ENCODE measurements at places on chromosomes 1 and 21.

GRCh38 chr1:57724535-57724934, 300.7 kb upstream of the DAB1 start:
- no peak for DNase-seq

GRCh38 chr1:184941410-184941733, 32.9 kb downstream of the NIBAN1 start:
- no peak for DNase-seq

DNA sequence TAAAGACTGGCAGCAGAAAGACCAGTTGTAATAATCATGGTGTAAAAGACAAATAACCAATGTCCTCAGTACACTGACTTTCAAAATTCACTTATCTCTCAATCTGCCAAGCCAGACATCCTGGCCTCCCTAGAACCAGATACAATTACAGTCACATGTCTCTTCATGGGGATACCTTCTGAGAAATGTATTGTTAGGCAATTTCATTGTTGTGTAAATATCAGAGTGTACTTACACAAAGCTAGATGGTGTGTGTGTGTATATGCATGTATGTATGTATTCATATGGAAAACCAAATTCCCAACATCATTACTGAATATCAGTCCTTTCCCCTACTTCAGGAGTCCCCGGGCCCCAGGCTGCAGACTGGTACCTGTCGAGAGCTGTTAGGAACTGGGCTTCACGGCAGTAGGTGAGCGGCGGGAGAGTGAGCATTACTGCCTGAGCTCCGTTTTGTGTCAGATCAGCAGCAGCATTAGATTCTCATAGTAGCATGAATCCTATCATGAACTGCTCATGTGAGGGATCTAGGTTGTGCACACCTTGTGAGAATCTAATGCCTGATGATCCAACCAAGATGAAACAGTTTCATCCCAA, 65.3 kb upstream of the ZNF326 start:
- DNase-seq, result no peak

- no peak for DNase-seq
Measured at GRCh38 chr1:186142159-186142558, 232.9 kb downstream of the TPR start.

GRCh38 chr1:25743164-25744139, 56.5 kb upstream of the SELENON start:
- no peak for DNase-seq

- DNase-seq, result no peak
Measured at GRCh38 chr1:100107696-100108095, 25.0 kb downstream of the SASS6 start.

DNA sequence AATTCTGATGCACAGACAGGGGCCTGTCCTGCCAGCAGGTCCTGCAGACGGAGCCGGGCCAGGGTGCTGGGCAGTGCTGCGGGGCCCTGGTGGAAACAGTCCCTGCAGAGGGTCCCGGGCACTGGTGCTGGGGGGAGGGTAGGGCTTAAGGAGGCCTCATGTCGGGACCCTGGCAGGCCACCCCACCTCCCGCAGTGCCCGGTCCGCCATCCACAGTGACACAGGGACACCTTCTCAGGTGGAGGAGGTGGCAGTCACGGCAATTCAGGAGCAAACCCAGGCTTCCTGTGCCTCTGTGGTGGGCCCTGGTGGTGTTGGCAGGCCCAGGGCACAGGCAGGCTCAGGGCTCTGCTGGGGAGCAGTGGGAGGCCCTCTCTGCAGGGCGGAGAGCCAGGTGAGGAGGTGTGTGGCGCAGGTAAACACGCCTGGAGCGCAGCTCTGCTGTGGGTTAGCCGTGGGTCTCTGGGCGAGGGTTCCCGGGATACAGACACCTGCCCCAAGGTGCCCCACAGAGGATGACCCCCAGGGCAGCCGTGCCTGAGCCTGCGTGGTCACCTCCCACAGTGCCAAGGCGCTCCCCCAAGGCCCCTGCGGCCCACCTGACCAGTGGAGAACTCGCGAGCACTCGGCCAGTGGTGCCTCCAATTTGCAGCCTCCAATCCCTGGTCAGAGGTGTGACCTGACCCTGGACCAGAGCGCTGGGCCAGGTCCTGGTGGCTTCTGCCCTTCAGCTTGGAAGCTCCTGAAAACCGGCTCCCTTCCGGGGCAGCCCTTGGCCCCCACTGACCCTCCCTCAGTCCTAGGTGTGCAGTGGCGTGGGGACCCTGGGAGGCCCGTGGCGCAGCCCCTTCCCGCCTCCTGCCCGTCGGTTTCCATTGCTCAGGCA, 19.2 kb downstream of the COL18A1 start:
- no peak for DNase-seq

GRCh38 chr21:45405271-45405818, 380 bp downstream of the COL18A1 start:
- no peak for DNase-seq

- DNase-seq, result no peak
Measured at GRCh38 chr1:225772848-225773247, 4.8 kb upstream of the SRP9 start.

DNA sequence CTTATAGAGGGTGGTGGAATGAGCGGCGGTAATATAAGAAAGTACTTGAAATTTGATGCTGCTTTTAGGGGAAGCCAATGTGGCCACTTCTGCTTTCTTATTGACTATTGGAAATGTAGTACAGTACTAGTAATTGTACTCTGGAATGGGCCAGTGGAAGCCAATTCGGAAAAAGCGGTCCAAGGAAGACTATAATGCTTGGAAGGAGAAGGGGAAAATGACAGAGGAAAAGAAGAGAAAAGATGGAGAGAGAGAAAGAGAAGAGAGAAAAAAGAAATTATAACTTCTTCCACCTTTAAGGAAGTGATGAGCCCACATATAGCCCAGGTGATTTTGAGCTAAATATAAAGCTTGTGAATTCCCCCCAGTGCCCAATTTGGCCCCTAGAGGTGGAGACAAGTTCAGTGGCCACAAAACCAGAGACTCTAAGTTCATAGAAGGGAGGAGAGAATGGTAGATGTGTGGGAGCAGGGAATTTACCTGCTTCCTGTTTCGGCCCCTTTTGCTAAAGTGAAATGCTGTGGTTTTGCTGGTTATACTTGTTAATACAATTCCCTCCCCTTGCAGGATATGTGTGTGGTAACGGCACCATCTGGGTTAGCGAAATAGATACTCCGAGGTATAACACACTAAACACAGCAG, 35.7 kb upstream of the DUSP10 start:
- no peak for DNase-seq

DNA sequence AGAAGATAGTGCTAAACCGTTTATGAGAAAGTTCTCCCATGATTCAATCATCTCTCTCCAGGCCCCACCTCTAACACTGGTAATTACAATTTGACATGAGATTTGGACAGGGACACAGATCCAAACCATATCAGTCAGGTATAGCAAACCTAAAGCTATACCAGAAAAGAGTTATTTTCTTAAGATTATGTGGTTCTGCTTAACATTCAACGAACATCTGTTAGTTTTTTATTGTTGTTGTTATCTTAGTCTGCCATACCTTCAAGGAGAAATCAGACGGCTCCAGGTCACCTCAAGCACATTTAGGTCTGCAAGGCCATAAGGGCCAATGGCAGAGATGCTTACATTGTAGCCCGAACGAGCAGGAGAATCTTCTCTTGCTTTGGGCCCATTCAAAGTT, 89.5 kb upstream of the ETV3 start:
- DNase-seq, result no peak

- DNase-seq, result peak; percentile 11
Measured at GRCh38 chr1:2091611-2092604, 41.7 kb downstream of the PRKCZ start.

DNA sequence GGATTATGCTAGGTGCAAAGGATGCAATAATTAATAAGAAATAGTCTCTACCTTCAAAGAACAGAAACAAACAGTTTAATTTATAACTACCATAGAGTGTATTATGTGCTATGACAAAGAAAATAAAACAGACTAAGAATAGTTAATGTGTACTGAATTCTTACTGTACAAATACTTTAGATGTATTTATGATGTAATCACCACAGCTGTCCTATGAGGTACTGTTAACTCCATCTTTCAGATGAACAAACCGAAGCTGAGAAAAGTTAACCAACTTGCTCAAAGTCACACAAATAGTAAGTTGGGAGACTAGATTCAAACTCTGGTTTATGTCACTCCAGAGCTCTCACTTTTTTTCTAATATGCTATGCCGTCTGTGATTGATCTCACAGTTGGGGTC, 77.0 kb upstream of the FGGY start:
- DNase-seq, result no peak
